PC-3 (cell line): ENCODE measurements at places on chromosomes 3 and 15. TPM values are rescaled to one million over a fixed set of nuclear protein-coding genes. Genes with fewer than 3 reads are reported as not detected.

DNA sequence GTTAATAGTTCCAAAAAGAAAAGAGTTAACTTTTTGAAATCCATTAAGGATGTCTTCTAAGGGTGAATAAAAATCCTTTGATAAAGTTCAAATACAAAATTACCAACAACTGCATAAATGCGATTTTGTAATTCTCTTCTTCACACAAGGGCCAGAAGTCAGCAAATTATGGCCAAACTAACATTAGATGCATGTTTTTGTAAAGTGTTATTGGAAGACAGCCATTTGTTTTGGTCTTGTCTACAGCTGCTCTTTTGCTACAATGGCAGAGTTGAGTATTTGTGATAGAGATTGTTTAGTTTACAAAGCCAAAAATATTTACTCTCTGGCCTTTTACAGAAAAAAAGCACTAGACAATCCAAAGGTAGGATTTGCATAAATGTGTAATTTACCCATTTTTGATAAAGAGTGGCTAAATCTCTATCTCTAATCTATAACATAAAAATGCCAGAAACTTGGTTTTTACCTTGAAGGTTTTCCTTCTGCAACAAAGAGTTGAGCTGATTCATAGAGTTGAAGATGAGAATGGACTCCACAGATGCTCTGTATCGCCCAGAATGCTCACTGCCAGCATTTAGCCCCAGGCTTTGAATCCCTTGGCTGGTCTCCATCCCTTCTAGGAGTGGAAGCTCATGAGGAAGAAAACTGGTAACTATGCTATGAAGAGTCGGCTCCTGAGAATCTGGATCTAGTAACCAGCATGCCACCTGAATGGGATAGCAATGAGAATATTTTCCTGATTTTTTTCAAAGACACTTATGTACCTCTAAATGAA lies 64.5 kb downstream of the POLQ start:
- peak; percentile 31 for DNase-seq

DNA sequence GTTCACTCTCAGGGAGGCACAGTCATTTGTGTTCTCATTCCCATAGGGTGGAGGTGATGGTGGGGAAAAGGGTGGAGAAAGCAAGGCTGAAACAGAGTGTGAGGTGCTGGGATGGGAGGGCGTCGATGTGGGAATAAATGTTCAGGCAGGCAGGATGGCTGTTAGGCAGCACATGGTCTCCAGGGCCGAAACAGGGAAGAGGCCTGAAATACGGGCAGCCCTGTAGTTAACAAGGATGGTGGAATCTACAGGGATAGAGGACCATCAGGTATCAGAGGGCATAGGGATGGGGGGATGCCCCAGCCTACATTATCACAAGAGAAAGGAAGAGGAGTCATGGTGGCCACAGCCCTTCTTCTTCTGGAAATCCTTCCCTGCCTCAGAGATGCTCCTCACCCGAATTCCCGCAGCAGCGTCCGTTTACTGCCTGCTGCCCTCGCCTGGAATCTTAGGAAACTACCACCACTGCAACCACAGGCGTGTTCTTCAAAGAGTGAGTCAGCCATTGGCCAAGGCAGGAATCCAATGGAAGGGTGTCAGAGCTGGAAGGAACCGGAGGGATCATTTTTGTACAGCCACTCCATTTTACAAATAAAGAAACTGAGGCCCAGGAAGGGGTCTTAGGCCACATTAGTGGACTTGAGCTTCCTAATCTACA lies 49.7 kb upstream of the POMGNT2 start:
- peak; percentile 90 for DNase-seq

GRCh38 chr3:17023006-17023664 lies 138.4 kb downstream of the PLCL2 start:
- DNase-seq: no peak

GRCh38 chr15:76993114-76993725 lies 1.7 kb upstream of the PSTPIP1 start:
- no peak for DNase-seq

DNA sequence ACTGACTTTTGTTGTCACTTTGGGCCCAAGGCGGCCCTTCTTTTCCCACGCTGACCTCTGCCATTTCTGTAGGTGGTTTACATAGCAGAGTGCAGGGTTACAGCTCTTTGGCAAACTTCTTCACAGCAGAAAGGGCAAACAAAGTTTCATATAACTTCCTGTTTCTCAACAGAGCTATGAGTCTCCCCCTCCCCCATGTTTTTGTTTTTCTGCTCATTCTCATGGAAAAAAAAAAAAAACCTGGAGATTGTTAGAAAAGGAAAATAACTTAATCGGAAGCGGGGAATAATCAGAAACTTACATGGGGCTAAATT lies 342.0 kb upstream of the NR2F2 start:
- DNase-seq: no peak

DNA sequence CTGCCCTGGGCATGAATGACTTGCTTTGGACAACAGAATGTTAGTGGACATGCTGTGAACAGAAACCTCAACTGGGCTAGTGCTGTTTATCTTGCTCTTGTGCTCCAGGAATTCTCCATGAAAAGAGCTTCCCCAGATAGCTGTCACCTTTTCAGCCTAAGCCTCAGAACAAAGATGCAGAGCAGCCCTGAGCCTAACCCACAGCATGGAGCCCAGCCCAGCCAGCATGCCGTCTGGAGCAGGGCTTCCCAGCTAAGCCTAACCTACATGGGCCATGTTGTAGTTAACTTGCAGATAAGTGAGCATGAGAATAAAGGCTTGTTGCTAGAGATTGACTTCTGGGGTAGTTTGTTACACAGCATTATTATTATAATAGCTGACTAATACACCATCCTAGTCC lies 48.9 kb downstream of the SCN5A start:
- DNase-seq: no peak

DNA sequence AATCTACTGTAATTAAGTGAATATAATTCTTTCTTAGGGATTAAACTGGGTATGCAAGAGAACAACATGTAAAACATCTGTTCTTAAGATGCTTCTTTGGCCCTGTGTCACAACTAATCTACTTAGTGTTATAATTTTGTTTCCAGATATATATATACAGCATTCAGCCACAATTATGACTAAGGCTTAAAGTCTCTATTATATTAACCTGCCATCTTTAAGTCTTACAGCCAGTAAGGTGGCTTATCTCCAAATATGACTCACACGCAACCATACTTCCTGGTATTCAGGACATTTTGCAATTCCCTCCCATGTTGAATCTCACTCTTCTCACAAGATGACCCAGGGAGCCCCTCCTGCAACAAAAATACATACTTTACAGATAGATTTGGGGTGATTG lies 6.6 kb upstream of the KBTBD8 start:
- peak; percentile 31 for DNase-seq

DNA sequence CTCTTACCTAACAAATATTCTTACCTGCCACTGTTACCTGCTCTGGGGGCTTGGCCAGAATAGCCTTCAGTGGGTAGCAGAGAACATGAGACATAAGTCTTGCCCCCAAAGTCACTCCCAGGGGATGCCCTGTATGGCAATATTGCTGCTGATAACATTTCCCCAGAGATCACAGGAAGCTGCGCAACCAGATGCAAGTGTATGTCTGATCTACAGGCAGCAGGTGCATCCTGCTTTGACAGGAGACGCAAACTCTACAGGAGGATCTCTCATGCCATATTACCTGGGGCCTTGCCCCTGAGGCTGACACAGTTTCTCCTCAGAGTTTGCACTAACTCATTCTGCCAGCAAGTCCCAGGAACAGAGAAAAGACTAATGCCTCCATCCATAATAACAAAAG lies 174.4 kb upstream of the LPP start:
- no peak for DNase-seq

DNA sequence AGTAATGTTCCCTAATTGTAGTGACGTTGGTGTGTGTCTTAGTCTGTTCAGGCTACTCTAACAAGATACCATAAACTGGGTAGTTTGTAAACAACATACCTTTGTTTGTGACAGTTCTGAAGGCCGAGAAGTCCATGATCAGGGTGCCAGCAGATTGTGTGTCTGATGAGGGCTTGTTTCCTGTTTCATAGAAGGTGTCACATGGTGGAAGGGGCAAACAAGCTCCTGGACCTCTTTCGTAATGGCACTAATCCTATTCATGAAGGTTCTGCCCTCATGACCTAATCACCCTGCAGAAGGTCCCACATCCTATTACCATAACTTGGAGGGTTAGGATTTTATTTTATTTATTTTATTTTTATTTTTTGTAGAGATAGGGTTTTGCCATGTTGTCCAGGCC lies 11.1 kb downstream of the ATXN7 start:
- no peak for DNase-seq

Gene SMAD6
- total RNA-seq: 19.9 and 21.8 TPM in 2 replicates

Gene EIF2B5
- total RNA-seq: 51.3 and 57.0 TPM in 2 replicates

Gene RTP4
- total RNA-seq: 0.11 TPM in 1 of 2 replicates, not detected in the other

Gene MESP2
- total RNA-seq: 1.1 and 1.3 TPM in 2 replicates

Gene CACNA1D
- total RNA-seq: not detected in 2 replicates
